Regular cardiac myocyte (primary cell): ENCODE measurements at places on chromosomes 1 and 21. TPM values are rescaled to one million over a fixed set of nuclear protein-coding genes. Genes with fewer than 3 reads are reported as not detected.

The PRDX6 gene
- 265 and 285 TPM in 2 replicates for total RNA-seq

The PLD5 gene
- not detected in 2 replicates for total RNA-seq

The EPHA10 gene
- under 0.01 TPM in 1 of 2 replicates, not detected in the other for total RNA-seq

The VASH2 gene
- total RNA-seq = 0.28 TPM in 1 of 2 replicates, not detected in the other

The SPRR5 gene
- total RNA-seq = not detected in 2 replicates

The FAM72A gene
- 1.4 and 7.3 TPM in 2 replicates for total RNA-seq

The AK4 gene
- total RNA-seq = 98.2 and 116 TPM in 2 replicates

The AMY2B gene
- 1.5 and 10.7 TPM in 2 replicates for total RNA-seq

The DNM3 gene
- total RNA-seq = 0.77 and 0.85 TPM in 2 replicates

The CYP4Z1 gene
- not detected in 2 replicates for total RNA-seq

The LCE1B gene
- total RNA-seq = not detected in 2 replicates

The DCST2 gene
- total RNA-seq = not detected in 2 replicates

The IKBKE gene
- total RNA-seq = 7.9 and 12.7 TPM in 2 replicates

The GJA4 gene
- total RNA-seq = 0.58 and 0.85 TPM in 2 replicates

The PTGS2 gene
- 38.2 and 47.4 TPM in 2 replicates for total RNA-seq

The PGBD2 gene
- 9.0 and 10.4 TPM in 2 replicates for total RNA-seq

The C1orf94 gene
- total RNA-seq = not detected in 2 replicates

The NR0B2 gene
- not detected in 2 replicates for total RNA-seq

The SLC25A34 gene
- 0.28 and 0.38 TPM in 2 replicates for total RNA-seq

The RNF186 gene
- not detected in 2 replicates for total RNA-seq

The LGR6 gene
- not detected in 2 replicates for total RNA-seq

The RXRG gene
- not detected in 2 replicates for total RNA-seq

The EPS15 gene
- total RNA-seq = 46.8 and 84.8 TPM in 2 replicates

The TDRD10 gene
- 0.28 TPM in 1 of 2 replicates, not detected in the other for total RNA-seq

The COL16A1 gene
- total RNA-seq = 14.2 and 97.5 TPM in 2 replicates

The ST6GALNAC3 gene
- total RNA-seq = 0.77 and 0.85 TPM in 2 replicates

The FMOD gene
- 1.2 and 6.5 TPM in 2 replicates for total RNA-seq

The CSMD2 gene
- 0.38 and 0.56 TPM in 2 replicates for total RNA-seq

The KISS1 gene
- total RNA-seq = 1.5 TPM in 1 of 2 replicates, not detected in the other

The FYB2 gene
- not detected in 2 replicates for total RNA-seq

The LCE1F gene
- not detected in 2 replicates for total RNA-seq

The CTSS gene
- total RNA-seq = 3.3 and 12.4 TPM in 2 replicates

The MINDY1 gene
- total RNA-seq = 6.5 and 8.5 TPM in 2 replicates

The PDZK1 gene
- total RNA-seq = 0.38 and 0.56 TPM in 2 replicates

The TRABD2B gene
- under 0.01 and 0.28 TPM in 2 replicates for total RNA-seq

The ERG gene
- 0.19 and 0.56 TPM in 2 replicates for total RNA-seq

The CD2 gene
- not detected in 2 replicates for total RNA-seq
